ENCODE measurements at places on chromosomes 1 and 21.

GRCh38 chr1:13825033-13825432 is 125.0 kb downstream of the PRDM2 start:
- DNase-seq: no peak

GRCh38 chr21:38297194-38297631 is 40.4 kb downstream of the KCNJ15 start:
- DNase-seq: no peak

DNA sequence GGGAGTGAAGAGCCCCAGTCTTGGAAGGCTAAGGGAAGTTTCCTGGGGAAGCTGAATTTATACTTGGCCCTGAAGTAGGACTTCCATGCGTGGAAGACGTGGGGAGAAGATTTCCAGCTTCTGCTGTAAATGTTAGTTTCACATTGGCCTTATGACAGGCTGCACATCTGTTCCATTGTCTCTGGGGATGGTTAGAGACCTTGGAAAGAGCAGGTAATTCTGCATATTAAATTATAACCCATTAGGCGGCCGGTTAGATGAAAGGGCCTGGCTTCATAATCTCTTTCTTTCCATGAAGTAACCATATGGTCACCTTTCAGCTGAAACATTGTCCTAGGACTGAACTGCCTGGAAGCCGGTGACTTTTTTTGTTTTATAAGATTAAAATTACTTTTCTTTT is 37.5 kb downstream of the DPT start:
- no peak for DNase-seq

GRCh38 chr1:109629372-109630030 is 9.9 kb downstream of the AMPD2 start:
- DNase-seq: no peak
